ENCODE measurements at places on chromosomes 3 and 15. TPM values are rescaled to one million over a fixed set of nuclear protein-coding genes. Genes with fewer than 3 reads are reported as not detected.
A peak's percentile ranks its signal among the peaks of the same experiment; 100 is the strongest.

Gene GATA2
- 2.2 TPM for total RNA-seq

GRCh38 chr3:122497425-122497824, 17.3 kb downstream of the KPNA1 start:
- peak; percentile 91 for DNase-seq

DNA sequence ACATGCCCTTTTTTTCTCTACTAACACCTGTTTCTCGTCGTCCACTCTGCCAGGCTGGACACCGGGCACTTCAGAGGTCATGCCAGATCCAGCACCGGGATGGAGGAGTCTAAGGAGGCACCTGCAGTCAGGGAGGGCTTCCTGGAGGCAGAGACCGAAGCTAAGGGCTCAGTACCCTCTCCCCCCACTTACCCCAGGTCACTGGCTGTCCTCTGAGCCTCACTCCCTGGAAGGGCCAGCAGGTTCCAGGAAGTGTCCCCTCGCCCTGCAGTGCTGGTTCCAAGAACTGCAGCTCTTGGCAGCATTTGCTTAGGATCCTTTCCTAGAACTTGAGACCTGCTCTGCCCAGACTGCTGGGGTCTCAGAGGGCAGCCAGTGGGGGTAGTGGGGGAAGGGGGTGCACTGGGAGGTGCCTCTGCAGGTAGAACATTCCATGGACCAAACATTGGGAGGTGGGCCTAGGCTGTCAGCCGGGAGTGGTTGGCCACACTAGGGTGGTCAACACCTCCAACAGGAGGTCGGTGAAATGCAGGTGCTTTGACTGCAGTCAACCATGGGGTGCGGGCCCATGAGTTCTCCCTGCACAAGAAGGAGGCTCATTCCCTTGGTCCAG, 11.3 kb downstream of the CISH start:
- no peak for DNase-seq

DNA sequence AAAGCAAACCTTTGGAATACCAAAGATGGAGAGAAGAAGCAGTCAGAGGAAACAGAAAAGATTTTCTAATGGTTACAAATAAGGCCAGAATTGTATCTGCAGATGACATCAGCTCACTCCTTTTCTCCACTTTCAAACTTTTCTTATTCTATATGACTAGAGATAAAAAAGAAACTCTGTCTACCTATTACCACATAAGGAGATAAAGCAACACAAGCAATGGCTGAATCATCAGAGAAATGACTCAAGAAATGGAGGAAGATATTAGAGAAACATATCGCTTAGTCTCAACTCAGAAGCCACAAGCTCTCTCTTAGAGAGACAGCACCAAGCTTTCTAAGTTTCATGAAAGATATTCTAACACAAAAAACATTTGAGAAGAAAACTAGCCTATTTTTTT, 784.0 kb downstream of the ZPLD1 start:
- DNase-seq, result no peak

Gene MEIS2
- total RNA-seq, result 50.3 TPM

DNA sequence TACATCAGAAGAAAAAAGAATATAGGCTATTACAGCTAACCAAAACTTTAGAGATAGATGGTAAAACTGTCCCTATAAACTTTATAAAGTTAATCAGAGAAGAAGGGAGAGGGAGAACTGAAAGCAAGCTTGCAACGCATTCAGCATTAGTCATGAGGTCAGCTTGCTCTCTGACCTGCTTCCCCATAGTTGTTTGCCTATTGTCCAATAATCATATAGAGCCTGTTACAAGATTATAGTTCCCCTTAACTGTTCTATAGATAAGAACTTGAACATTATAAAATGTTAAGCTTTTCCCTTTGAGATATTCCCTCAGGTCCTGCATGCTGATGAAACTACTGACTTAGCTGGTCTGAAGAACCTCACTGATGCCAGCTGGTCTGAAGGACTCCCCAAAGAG, 74.5 kb downstream of the CPNE4 start:
- peak; percentile 15 for DNase-seq

- peak; percentile 10 for DNase-seq
Observed at GRCh38 chr15:39999538-40000200, 39.3 kb downstream of the SRP14 start.

DNA sequence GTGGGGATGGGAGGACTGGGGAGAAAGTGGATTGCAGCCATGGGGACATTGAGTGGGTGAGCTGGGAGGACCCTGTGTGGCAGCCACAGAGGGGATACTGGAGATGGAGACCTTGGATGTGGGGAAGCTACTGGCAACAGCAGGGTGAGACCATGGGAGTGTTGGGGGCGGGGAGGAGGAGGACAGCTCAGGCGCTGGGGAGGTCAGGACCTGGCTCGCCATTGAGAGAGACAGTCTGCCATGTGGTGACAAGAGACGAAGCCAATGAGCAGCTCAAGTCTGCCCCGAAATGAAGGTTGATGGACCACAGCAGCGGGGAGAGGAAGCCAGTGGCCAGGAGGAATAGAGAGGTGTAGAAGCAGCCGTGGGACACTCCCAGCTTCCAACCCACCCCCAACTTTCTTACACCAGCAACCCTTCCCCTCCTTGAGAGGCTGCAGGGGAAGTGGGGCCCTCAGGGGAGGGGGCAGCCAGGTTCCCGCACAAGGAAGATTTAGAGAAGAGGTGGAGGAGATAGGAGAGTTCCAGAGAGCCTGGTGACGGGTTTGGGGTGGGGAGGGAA, 118.1 kb downstream of the ASB7 start:
- no peak for DNase-seq

Gene RASGRP1
- 1.9 TPM for total RNA-seq

GRCh38 chr15:100889385-100890050, 9.9 kb downstream of the ALDH1A3 start:
- peak; percentile 85 for DNase-seq

Gene XCR1
- not detected for total RNA-seq

DNA sequence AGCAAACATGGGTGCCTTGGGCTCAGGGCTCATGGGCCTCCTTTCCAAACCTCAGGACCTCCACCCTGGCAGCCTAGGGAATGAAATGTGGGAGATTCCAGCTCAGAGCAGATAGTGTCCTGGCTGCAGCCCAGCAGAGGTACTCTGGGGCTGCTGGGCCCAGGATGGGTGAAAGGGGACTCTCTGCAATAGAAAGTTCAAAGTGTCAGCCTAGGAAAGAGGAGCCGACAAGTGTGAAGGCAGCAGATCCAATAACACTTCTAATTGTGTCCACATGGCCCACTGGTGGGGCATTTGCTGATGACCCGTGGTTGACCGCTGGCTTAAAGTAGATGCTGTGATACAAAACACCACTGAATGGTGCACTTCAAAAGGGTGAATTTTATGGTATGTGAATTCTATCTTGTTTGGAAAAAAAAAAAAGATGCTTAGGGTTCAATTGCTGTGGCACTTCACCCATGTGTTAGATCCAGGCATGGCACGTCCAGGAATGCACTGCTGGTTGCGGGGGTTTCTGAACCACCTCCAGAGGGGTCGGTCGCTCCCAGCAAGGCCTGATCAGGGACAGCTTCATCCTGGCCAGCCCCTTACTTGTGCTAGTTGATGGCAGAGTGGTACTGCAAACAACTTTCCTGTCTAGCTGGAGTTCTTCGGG, 20.9 kb downstream of the AMOTL2 start:
- DNase-seq, result no peak

GRCh38 chr3:11735638-11736037, 91.9 kb upstream of the VGLL4 start:
- DNase-seq, result no peak

Gene C2CD4A
- not detected for total RNA-seq

Gene ITGA11
- total RNA-seq, result 2.5 TPM

DNA sequence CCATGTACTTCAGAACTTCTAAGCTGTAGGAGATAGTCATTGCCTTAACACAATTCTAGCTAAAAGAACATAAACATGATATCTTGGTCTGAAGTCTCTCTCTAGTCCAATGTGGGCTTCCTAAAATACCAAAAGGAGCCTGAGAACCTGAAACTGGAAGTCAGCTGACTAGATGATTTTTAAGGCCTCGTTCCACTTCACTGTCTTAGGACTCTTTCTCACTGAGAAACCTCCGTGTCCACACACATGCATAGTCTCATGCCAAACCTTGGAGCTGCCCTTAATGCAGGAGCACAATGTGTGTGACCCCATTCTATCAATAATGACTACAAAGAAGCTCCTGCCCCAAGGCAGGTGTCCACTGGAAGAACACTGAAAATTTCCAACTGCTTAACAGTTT, 87.7 kb downstream of the ETFA start:
- no peak for DNase-seq

- no peak for DNase-seq
Observed at GRCh38 chr15:31230630-31231485, 95.8 kb upstream of the KLF13 start.
